NCI-H187 treated with DMSO at 0.1 percent for 48 hours (cell line): ENCODE measurements at places on chromosomes 7 and 10.

DNA sequence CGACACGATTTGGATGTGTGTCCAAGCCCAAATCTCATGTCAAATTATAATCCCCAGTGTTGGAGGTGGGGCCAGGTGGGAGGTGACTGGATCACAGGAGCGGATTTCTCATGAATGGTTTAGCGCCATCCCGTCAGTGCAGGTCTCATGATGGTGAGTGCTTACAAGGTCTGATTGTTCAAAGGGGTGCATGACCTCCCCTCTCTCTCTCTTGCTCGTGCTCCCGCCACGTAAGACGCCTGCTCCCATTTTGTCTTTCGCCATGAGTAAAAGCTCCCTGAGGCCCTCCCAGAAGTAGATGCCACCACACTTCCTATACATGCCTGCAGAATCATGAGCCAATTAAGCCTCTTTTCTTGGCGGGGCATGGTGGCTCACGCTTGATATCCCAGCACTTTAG lies 71.5 kb upstream of the NANOS1 start:
- no peak for DNase-seq

DNA sequence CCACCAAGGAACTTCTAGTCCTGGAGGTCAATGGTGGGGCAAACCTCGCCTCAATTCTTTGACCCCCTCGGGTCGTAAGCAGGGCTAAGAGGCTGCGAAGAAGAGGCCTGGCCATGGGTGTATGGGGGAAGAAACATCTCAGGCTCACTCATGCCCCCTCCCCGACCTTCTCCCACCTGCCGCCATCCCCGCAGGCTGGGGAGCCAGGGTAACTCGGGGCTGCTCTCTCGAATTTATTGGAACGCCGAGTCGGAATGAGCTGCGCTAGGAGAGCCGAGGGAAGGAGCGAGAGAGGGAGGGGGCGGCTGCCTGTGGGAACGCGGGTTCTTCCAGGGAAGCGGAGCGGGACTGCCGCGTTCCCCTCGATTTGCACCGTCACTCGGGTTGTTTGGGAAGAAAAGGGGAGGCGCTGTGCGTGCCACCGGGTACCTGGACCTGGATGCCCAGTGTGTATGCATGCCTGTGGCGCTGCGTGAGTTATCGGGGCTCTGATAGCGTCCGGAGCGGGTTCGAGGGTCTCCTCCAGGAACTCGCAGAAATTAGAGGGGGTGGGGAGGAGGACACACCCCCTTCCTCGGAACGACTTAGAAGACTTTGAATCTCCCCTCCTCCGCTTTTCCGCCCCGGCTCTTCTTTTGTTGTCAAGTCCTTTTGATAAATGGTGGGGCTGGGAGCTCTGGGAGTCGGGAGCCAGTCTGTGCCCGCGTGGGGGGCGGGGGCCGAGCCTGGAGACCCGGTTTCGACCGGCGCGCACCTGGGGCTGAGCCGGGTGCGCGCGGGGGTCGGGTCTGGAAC lies 1.8 kb upstream of the ZNF503 start:
- DNase-seq, result no peak

GRCh38 chr7:116859323-116859722 lies 3.1 kb upstream of the CAPZA2 start:
- DNase-seq, result no peak

GRCh38 chr10:118978316-118978997 lies 51.1 kb upstream of the NANOS1 start:
- DNase-seq, result no peak

GRCh38 chr10:18478354-18478753 lies 173.0 kb downstream of the NSUN6 start:
- DNase-seq, result no peak

- no peak for DNase-seq
These were observed 43.1 kb downstream of the CHST15 start for GRCh38 chr10:124050021-124051015.

- no peak for DNase-seq
These were observed 103.3 kb downstream of the DNMBP start for GRCh38 chr10:99906470-99906869.

- no peak for DNase-seq
These were observed 64.0 kb downstream of the MAD1L1 start for GRCh38 chr7:2168615-2169311.

- DNase-seq, result no peak
These were observed 16.3 kb downstream of the CFAP46 start for GRCh38 chr10:132926070-132926469.

- DNase-seq, result no peak
These were observed 80.7 kb downstream of the TCERG1L start for GRCh38 chr10:131230641-131231322.

DNA sequence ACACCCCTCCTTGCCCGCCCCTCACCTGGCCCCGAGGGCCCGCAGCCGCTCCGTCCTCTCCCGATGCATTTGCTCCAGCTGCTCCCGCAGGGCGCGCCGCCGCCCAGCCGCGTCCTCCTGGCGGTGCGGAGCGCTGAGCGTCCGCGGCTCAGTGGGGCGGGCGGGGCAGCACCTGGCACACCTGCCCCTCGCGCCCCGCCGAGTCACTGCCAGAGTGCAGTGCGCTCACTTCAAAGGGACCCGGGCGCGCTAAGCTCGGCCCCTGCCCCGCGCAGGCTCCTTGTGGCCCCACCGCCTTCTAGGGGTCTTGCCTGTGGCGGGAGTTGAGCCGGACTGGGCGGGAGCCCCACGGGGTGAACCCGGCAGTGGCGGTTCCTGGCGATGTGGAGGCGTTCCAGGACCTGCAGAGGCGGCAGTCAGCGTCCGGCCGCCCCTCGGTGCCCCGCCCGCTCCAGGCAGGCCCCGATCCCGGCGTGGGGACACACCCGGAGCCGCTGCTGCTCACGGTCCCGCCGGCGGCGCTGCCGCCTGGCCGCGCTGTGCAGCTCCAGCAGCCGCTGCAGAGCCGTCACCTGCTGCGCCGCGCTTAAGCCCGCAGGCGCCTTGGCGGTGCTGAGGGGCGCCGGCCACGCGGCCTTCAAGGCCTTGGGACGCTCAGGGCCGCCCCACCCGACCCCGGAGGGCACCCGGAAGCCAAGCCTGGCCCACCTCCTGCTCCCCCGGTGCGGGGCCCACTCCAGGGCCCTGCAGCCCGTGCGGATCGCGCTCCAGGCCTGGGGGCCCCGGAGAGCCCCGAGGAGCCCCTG lies 6.7 kb downstream of the ATP6V1F start:
- DNase-seq, result no peak

- no peak for DNase-seq
These were observed 128.3 kb downstream of the NEBL start for GRCh38 chr10:20768843-20769242.
